Psoas muscle (tissue), 8 donors: ENCODE measurements at places on chromosomes 7 and 10.

- DNase-seq, result no peak
These were observed 1.5 kb downstream of the PMS2 start for GRCh38 chr7:6007386-6007785.

DNA sequence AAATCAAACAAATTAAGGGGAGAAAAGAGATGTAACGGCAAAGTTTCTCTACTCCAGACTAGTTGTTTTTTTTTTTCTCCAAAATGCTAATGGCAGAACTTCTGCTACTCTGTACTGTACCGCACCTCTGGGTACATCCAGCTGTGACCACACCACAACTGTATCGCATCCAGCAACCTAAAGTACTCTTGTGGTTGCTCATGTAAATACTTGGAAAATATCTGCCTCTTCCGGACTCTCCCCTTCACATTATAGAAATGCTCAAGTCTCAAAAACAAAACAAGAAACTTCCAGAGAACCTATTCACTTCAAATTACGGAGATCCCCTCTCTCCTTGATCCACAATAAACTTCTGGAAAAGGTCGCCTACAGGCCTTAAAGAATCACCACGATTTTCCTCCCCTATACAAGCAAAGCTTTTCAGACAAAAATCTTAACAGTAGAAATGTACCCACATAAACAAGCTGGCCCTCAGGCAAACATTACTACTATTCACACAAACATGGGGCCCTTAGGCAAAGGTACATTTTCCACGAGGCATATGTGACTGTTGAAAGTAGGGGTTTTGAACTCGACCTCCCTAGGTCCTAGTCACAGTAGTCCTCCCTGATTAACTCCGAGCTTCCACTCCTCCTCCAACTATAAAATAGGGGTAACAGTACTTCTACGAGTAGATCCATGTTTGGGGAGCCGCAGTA lies 222.9 kb upstream of the MKLN1 start:
- no peak for DNase-seq

GRCh38 chr10:75430000-75430763 lies 1.2 kb upstream of the LRMDA start:
- peak; percentile 59 for DNase-seq

GRCh38 chr7:129468547-129468946 lies 33.8 kb upstream of the SMKR1 start:
- DNase-seq, result no peak

GRCh38 chr7:155996718-155997280 lies 184.5 kb upstream of the SHH start:
- DNase-seq, result no peak

DNA sequence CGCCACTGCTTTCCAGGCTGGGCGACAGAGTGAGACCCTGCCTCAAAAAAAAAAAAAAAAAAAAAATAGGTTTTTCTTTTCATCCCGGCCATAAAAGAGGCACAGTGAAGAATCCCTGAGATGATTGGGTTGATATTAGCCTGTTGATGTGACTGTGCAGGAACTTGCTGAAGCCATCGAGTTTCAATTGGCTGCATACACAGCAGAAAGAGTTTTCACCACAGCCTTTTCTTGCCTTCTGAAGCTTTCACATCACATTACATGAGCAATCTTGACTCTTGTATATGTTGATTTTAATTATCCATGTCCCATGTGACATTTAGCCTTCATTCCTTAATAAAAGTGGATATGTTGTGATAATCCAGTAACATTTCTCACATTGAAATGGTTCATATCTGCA lies 14.9 kb upstream of the PLXDC2 start:
- DNase-seq, result no peak

GRCh38 chr7:66036382-66036781 lies 39.2 kb upstream of the ASL start:
- no peak for DNase-seq

DNA sequence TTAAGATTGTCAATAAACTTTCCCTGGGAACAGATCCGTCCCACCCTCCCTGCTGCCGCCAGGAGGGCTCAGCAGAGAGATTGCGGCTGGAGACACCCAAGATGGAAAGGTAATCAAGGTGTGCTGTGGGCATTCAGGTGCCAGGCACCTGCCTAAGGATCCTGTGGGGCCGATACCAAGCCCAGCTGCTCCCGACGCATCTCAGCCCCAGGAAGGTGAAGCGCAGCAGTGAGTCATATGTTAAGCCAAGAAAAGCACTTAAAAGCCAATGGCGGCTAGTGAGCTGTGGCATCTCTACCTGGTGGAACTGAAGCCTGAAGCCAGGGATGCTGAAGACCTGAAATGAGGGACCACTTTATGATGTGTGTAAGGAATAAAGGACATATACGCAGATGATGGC lies 6.1 kb downstream of the WDR86 start:
- DNase-seq, result no peak

GRCh38 chr7:117283371-117283770 lies 39.5 kb downstream of the WNT2 start:
- DNase-seq, result no peak

GRCh38 chr10:111840546-111840945 lies 343.0 kb downstream of the GPAM start:
- no peak for DNase-seq
